NCI-H446 (cell line): ENCODE measurements at places on chromosomes 13 and 19.

GRCh38 chr19:44753626-44753931, 5.1 kb downstream of the BCL3 start:
- DNase-seq, result no peak

DNA sequence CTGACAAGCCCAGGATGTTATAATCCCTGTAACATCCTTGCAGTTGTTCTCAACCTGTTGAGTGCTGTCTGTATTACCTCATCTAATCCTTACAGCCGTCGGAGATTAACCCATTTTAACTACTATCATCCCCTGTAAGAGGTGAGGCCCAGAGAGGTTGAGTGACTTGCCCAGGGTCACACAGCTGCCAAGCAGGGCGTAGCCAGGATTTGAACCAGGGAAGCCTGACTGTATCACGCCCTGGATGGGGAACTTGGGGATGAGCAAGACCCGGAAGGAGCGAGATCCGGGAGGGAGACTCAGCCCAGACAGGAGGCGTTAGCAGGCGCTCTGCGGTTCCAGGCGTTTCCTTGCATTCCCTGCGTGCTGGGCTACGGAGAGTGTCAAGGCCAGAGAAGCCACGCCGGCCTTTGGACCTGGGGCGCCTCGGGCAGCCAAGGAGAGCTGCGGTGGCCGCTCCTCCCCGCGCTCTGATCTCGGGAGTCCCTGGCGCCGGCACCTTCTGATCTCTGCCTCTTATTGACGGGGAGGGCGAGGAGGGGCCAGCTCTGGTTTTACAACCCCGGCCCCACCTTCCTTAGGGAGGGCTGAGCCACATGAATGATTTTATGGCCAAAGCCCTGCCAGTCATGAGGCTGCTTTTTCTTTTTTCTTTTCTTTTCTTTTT, 6.2 kb downstream of the SULT2B1 start:
- no peak for DNase-seq

- DNase-seq, result no peak
Observed at GRCh38 chr13:76708138-76708688, 178.0 kb downstream of the KCTD12 start.

DNA sequence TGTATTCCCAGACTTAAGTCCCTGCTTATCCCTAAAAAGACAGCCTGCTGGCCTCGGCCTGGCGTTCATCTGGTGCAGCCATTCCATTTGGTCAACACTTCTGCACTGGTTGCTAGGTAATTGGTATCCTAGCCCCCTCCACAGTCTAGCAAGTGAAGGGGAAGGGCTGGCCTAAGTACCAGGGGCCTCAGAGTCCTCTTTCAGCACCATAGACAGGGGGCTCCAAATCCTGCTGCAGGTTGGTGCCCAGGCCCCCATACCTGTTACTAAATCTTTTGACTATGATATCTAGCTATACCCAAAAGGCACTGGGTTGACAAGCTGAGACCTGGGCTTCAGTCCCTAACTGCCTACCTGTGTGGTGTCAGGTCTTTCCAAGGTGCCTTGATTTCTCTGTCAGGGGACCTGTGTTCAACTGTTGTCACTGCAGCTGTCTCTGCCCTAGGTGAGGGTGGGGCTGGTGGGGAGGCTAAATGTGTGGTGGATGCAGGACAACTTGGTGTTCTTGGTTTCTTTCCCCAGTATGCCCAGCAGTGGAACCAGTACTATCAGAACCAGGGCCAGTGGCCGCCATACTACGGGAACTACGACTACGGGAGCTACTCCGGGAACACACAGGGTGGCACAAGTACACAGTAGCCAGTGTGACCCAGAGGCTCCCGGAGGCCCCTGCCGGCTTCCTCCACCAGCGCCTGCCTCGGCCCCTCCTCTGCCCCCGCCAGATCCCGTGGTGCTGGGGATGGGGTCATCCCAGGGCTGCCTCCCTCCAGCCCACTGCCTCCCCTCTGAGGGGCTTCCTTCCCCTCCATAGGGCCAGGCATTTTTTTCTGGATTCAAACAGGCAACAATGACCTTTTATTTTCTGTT, 3.8 kb upstream of the CCDC97 start:
- DNase-seq, result no peak

GRCh38 chr13:86986448-86986847, 684.7 kb upstream of the SLITRK5 start:
- no peak for DNase-seq
